CD4-positive, alpha-beta T cell (primary cell): ENCODE measurements at places on chromosomes 2 and 18.

GRCh38 chr2:184945326-184945725, 347.0 kb downstream of the ZNF804A start:
- DNase-seq, result no peak
- H3K36me3 ChIP-seq, result no peaks in the 10 kb centered on the region
- no peaks in the 10 kb centered on the region for H3K4me1 ChIP-seq
- H3K27ac ChIP-seq, result no peak overlapping the region

- peak overlapping the region; percentile 99 for H3K27ac ChIP-seq
- DNase-seq, result no peak
- no peaks in the 10 kb centered on the region for H3K36me3 ChIP-seq
- H3K4me1 ChIP-seq, result peaks cover 9% of the 10 kb centered on the region
- peak overlapping the region; percentile 87 for H3K4me3 ChIP-seq
- no peaks in the 10 kb centered on the region for H3K27me3 ChIP-seq
Observed at GRCh38 chr2:156340804-156341451, 8.4 kb upstream of the NR4A2 start.

GRCh38 chr18:61400716-61401115, 67.5 kb downstream of the CDH20 start:
- H3K27ac ChIP-seq, result no peak overlapping the region
- H3K4me3 ChIP-seq, result no peak overlapping the region
- H3K4me1 ChIP-seq, result no peaks in the 10 kb centered on the region
- no peaks in the 10 kb centered on the region for H3K36me3 ChIP-seq
- DNase-seq, result no peak

GRCh38 chr2:134549104-134549503, 169.7 kb downstream of the TMEM163 start:
- DNase-seq, result no peak
- no peak overlapping the region for H3K27ac ChIP-seq
- no peak overlapping the region for H3K4me3 ChIP-seq
- H3K27me3 ChIP-seq, result peaks cover 12% of the 10 kb centered on the region
- H3K36me3 ChIP-seq, result no peaks in the 10 kb centered on the region

DNA sequence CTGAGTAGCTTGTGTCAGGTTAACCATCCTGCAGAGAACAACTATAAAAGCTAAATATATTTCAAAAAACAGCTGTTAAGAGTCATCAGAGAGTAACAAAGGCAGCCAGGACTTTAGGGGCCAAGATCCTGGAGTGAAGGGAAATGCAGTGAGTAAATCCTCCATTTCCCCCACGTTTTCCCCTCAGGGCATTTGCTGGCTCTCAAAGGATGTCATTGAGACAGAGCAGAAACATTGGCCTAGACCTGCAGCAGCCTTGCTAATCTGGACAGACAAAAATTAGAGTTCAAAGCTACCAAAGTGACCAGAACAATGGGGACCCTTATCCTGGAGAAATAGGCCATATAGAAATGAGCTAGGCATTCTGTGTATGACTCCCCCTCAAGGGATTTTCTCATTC, 21.1 kb upstream of the KLHL29 start:
- peaks cover 27% of the 10 kb centered on the region for H3K27me3 ChIP-seq
- H3K27ac ChIP-seq, result no peak overlapping the region
- DNase-seq, result no peak
- no peak overlapping the region for H3K4me3 ChIP-seq

DNA sequence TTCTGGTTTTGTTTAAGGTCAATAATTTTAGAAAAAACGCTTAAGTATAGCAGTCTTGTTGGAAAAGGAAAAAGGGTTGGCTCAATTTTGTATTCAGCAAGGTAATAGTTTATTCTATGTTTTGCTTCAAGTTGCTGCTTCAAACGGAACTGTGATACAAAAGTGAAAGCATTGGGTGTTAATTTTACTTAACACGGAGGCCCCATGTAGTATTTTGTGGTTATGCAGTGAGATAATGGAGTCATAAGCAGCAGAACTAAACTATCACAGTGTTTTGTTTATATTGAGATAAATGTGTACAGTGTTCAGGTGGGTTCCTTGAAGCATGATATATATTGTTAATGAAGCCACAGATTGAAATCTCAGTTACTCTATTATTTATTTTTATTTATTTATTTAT, 67.0 kb upstream of the LYPD6B start:
- no peak for DNase-seq
- H3K4me1 ChIP-seq, result no peaks in the 10 kb centered on the region
- H3K27me3 ChIP-seq, result no peaks in the 10 kb centered on the region
- H3K4me3 ChIP-seq, result no peak overlapping the region
- H3K36me3 ChIP-seq, result peaks cover 4% of the 10 kb centered on the region

- H3K36me3 ChIP-seq, result no peaks in the 10 kb centered on the region
- H3K27ac ChIP-seq, result no peak overlapping the region
- no peak overlapping the region for H3K4me3 ChIP-seq
- H3K4me1 ChIP-seq, result no peaks in the 10 kb centered on the region
- H3K27me3 ChIP-seq, result no peaks in the 10 kb centered on the region
Observed at GRCh38 chr18:9348079-9348671, 13.6 kb downstream of the TWSG1 start.

DNA sequence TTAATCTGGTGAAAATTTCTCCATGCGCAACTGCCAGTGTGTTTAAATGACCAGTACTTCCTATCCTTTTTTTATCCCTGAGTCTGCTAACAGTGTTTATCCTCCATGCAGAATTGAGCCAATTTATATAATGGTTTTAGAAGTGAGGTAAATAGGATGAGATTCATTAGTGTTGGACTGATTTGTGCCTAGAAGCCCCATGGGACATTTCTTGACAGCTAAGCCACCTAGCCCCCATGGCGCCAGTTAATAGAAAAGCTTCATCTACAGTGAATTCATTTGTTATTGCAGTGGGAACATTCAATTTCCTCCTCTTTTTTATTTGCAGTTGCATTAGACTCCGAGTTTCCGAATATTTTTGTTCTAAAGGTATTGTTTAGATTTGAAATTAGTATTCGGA, 175.6 kb downstream of the ARL6IP6 start:
- DNase-seq, result no peak
- no peak overlapping the region for H3K27ac ChIP-seq
- no peaks in the 10 kb centered on the region for H3K36me3 ChIP-seq
- no peaks in the 10 kb centered on the region for H3K27me3 ChIP-seq

DNA sequence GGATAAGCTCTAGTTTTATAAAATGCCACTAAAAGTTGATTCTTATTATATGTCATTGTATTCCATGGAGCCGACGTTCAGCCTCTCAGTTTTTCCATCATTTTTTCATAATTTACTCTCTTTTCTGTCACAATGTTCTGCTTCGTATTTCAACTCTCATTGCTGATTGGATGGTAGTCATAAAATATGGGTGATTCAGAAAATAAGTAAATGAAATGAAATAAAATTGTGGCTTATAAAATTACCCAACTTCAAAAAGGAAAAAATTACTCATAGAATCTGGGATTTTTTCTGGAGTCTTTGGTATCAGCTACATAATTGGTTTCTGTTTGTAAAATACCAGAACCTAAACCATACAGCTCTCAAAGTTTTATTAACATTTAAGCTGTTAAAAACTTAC, 139.7 kb upstream of the ITGA4 start:
- no peak overlapping the region for H3K27ac ChIP-seq
- H3K27me3 ChIP-seq, result no peaks in the 10 kb centered on the region
- peaks cover 8% of the 10 kb centered on the region for H3K4me1 ChIP-seq
- DNase-seq, result no peak
- H3K4me3 ChIP-seq, result no peak overlapping the region

- H3K27me3 ChIP-seq, result peaks cover 2% of the 10 kb centered on the region
- no peak overlapping the region for H3K27ac ChIP-seq
- H3K4me3 ChIP-seq, result no peak overlapping the region
- no peaks in the 10 kb centered on the region for H3K36me3 ChIP-seq
- DNase-seq, result no peak
Observed at GRCh38 chr2:232436381-232437194, 19.4 kb upstream of the ALPI start.

- no peaks in the 10 kb centered on the region for H3K27me3 ChIP-seq
- H3K36me3 ChIP-seq, result no peaks in the 10 kb centered on the region
- H3K4me1 ChIP-seq, result no peaks in the 10 kb centered on the region
- DNase-seq, result no peak
Observed at GRCh38 chr2:56227811-56228210, 44.0 kb downstream of the CCDC85A start.

GRCh38 chr18:36572135-36572856, 256.5 kb downstream of the TPGS2 start:
- H3K4me3 ChIP-seq, result no peak overlapping the region
- no peak for DNase-seq
- no peaks in the 10 kb centered on the region for H3K27me3 ChIP-seq
- H3K27ac ChIP-seq, result no peak overlapping the region
- no peaks in the 10 kb centered on the region for H3K4me1 ChIP-seq
- H3K36me3 ChIP-seq, result no peaks in the 10 kb centered on the region
